MCF 10A (cell line): ENCODE measurements at places on chromosomes 4 and X.

DNA sequence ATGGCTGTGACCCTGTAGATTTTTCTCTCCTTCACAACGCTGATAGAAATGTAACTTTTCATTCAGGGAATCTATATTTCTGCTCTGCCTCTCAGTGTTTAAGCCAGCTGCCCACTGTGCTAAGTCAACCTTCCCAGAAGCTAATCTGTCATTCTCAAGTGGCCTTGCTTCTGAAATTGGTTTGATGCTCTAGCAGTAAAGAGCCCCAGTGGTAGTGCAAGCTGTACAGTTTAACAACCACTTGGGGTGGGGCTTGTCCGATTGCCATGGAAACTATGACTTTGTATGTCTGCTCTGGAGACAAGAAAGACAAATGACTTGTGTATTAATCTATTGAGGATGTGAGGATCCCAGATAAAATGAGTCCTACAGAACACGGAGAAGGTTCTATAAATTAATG lies 620.9 kb upstream of the GALNT7 start:
- no peaks in the 10 kb centered on the region for H3K36me3 ChIP-seq
- H3K4me1 ChIP-seq = no peaks in the 10 kb centered on the region
- H3K27ac ChIP-seq = no peak overlapping the region
- H3K4me3 ChIP-seq = no peak overlapping the region

DNA sequence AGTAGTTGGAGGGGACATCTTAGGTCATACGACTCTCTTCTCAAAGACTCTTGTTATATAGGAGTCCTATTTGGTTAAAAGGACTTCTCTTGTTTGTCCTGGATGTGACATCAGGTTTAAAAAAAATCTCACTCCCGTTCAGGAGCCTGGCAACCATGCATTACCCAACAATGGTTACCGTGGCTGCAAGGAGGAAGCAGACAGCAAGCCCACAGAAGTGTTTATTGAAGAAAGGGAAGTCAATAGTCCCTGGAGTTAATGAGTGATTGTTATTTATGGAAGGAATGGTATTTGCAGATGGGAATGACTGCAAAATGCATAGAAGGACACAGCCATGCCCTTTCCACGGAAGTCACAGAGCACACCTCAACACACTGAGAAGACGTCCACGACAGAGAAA lies 75.9 kb upstream of the ENPP6 start:
- H3K27ac ChIP-seq = no peak overlapping the region
- H3K4me3 ChIP-seq = no peak overlapping the region
- H3K36me3 ChIP-seq = no peaks in the 10 kb centered on the region
- no peaks in the 10 kb centered on the region for H3K27me3 ChIP-seq
- no peak for DNase-seq
- no peaks in the 10 kb centered on the region for H3K4me1 ChIP-seq

DNA sequence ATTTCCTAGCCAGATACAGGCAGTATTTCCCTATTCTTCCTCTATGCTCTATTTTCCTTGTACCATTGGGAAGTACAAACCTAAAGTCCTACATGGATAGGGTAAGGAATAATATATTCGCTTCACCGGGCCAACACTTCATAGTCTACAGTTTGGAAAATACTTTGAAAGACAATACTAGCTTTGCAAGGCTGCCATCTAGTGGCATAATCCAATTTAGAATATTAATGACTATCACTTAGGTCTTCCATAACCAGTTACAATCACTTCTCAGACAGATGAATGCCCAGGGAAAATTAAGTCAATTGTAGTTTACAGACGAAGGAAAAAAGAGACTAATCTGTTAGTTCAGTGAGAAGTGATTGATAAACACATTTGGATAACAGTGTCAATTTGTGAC lies 141.0 kb upstream of the FAM47C start:
- peaks cover 5% of the 10 kb centered on the region for H3K4me1 ChIP-seq
- peak; percentile 57 for DNase-seq
- H3K36me3 ChIP-seq = no peaks in the 10 kb centered on the region
- no peak overlapping the region for H3K4me3 ChIP-seq

GRCh38 chr4:185640811-185641675 lies 105.7 kb upstream of the PDLIM3 start:
- no peaks in the 10 kb centered on the region for H3K4me1 ChIP-seq
- peak; percentile 68 for DNase-seq
- H3K27ac ChIP-seq = no peak overlapping the region
- no peaks in the 10 kb centered on the region for H3K27me3 ChIP-seq
- no peak overlapping the region for H3K4me3 ChIP-seq

- no peaks in the 10 kb centered on the region for H3K36me3 ChIP-seq
- H3K4me3 ChIP-seq = no peak overlapping the region
- H3K4me1 ChIP-seq = peaks cover 15% of the 10 kb centered on the region
- DNase-seq = no peak
Observed at GRCh38 chr4:131613086-131613823, 1535.8 kb upstream of the PCDH10 start.

GRCh38 chr4:167380964-167381363 lies 146.7 kb upstream of the SPOCK3 start:
- no peak overlapping the region for H3K27ac ChIP-seq
- no peaks in the 10 kb centered on the region for H3K4me1 ChIP-seq
- no peak for DNase-seq
- H3K4me3 ChIP-seq = no peak overlapping the region
